Right lung (tissue), 10 donors: ENCODE measurements at places on chromosomes 4 and X. TPM values are rescaled to one million over a fixed set of nuclear protein-coding genes. Genes with fewer than 3 reads are reported as not detected.

Gene GPC3
- 469 TPM for polyA plus RNA-seq

GRCh38 chrX:750263-750662, 119.7 kb downstream of the SHOX start:
- DNase-seq: no peak

GRCh38 chr4:93201471-93202096, 627.0 kb upstream of the ATOH1 start:
- DNase-seq: no peak

Gene TMEM150C
- 14.5 TPM for polyA plus RNA-seq

DNA sequence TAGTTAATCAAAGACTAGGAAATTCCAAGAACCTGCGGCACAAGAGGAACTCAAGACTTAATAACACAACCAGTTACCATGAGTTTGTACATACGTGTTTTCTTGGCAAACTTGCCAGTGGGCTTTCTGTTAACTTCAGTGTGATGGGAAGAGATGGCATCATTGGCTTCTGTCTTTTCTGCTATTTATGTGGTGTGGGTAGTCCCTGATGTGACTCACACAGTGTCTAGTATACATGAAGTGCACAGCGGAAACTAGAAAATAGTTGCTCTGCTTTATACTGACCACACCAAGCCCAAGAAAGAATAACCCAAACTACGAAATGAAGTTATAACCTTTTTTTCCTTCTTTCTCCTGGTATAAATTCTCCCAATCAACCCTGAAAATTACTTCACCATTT, 24.5 kb downstream of the DAPP1 start:
- DNase-seq: no peak
